Skeletal muscle cell (primary cell): ENCODE measurements at places on chromosomes 11 and 22.

GRCh38 chr22:21876486-21877176 lies 9.2 kb upstream of the MAPK1 start:
- DNase-seq: peak; percentile 31

- DNase-seq: no peak
These were observed 323.3 kb upstream of the PDGFD start for GRCh38 chr11:104487046-104487806.

GRCh38 chr11:47399860-47400767 lies 8.3 kb upstream of the SLC39A13 start:
- no peak for DNase-seq

DNA sequence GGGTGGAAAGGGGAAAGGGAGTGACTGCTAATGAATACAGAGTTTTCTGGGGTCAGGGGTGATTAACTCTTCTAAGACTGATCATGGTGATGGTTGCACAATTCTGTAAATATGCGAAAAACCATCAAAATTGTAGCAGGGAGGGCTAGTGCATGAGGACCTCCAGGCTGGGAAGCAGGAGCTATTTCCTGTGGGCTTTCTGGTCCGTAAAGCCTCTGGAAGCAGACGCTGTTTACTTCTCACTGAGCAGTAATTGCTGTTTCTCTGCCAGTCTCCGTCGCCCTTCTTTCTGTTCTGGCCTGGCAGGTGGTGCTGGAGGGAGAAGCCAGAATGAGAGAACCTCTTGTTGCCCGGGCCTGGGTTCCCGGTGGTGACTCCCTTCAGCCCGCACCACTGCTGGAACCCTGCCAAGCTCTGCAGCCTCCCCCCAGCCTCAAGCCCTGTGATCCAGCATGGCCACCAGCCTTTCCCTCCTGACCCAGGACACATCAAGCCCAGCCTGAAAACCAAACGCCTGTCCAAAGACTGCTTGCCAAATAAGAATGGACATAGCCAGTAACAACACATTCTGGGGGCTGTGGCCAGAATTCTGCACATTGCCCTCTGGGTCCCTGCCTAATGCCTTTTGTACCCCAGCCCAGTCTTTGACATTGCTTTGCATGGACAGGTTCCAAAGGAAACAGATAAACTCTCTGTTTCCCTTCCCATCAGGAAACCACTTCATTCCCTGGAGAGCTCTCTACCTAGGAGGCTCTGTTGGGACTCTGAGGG lies 201.0 kb upstream of the NAV2 start:
- DNase-seq: no peak

GRCh38 chr11:3124821-3125220 lies 40.3 kb downstream of the OSBPL5 start:
- no peak for DNase-seq

- peak; percentile 27 for DNase-seq
These were observed 2.7 kb upstream of the NXPE1 start for GRCh38 chr11:114562166-114562916.

DNA sequence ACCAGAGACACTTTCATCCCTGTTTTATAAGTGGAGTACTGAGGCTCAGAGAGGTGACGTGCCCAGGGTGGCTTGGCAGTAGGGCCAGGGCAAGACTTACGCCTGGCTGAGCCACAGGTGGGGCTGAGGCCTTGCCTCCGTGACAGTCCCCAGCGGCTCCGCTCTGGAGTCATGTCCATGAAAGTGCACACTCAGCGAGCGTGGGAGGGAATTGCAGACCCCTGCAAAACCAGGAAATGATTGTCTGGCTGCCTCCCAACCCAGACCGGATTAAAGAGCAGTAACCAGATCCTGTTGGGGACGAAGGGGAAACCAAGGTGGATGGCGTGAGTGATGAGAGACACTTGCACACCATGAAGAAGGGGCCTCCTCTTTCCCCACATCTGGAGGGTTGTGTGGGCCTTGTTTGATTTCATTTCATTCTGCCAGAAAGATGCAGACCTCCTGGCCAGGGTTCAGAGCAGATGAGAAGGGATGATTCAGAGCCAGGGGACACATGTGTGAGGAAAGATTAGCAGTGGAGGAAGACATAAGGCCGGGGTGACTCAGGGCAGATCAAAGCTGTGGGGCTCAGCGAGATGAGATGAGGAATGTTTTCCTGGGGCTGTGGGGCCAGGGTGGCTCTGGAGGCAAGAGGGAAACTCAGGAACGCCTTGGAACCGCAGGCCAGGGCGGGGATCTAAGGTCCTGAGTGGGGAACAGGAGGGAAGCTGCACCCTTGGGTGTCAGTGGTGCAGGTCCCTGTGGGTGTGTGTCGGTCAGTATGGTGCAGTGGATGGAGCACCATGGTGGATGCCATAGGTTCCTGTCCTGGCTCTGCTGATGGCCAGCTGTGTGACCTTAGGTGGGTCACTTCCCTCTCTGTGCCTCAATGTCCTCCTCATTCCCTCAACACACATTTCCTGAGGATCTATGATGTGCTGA lies 29.9 kb upstream of the LRRC32 start:
- DNase-seq: peak; percentile 87

- no peak for DNase-seq
These were observed 830 bp upstream of the SPDYC start for GRCh38 chr11:65169164-65169641.

- peak; percentile 43 for DNase-seq
These were observed 34.8 kb upstream of the PSMA1 start for GRCh38 chr11:14554959-14555358.

DNA sequence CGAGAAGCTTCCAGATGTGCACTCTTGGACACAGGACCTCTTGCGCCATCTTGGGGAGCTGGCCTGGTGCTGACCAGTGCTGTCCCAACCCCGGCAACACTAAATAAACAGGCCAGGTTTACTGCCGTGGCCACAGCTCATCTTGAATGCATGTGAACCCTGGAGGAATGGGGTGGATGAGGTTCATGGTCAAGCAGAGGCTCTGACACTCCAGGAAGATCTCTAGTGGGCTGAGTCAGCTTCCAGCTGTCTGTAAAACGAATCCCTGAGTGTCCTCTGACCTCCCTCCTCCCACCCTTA lies 51.8 kb downstream of the ALX4 start:
- DNase-seq: no peak

- no peak for DNase-seq
These were observed 23.7 kb downstream of the NCF4 start for GRCh38 chr22:36884349-36885158.

DNA sequence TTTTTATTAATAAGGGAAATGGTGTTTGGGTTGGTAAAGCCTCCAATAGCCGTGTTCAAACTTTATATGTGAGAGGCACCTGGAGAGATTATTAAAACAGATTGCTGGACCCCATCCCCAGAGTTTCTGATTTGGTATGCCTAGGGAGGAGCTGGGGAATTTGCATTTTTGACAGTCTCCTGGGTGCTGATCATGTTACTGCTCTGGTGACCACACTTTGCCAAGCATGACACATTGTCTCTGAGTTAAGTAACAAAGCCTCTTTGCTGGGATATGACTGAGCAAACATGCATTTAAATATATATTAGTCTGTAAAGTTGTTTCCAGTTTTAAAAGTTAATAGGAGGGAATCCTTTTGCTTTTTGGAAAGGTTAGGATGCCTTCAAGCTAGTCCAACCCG lies 140.4 kb downstream of the NAV2 start:
- DNase-seq: no peak

- DNase-seq: no peak
These were observed 105.5 kb downstream of the KCNC1 start for GRCh38 chr11:17840101-17840548.

GRCh38 chr11:10628508-10629236 lies 60.2 kb upstream of the LYVE1 start:
- DNase-seq: no peak

- DNase-seq: no peak
These were observed 28.7 kb upstream of the WT1 start for GRCh38 chr11:32464078-32464477.

DNA sequence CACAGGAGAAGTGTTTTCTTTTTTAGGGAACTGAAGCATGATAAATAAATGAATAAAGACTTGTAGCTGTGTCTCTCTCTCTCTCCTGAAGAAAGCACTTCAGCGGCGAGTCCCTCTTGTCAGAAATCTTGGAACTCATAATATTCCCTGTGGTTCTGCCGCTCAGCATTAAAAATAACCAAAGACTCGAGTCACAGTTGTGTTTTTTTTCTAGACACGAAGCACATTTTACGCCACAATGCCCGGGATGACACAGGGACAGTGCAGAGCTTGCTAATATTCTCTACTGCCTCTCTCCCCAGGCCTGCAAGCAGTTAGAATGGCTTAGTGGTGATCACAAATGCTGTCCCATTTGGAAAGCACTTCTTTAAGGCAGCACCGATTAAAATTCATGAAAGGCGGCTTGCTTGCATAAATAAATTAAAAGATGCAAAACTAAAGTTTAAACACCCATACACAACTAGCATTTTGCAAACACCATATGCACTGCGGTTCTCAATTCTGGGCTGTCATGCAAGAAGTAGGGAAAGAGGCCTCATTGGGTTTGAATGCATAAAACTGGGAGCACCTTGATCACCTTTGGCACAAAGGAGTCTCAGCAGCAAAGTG lies 597.4 kb downstream of the SOX6 start:
- no peak for DNase-seq

GRCh38 chr11:72244361-72245262 lies 636 bp upstream of the PHOX2A start:
- no peak for DNase-seq

DNA sequence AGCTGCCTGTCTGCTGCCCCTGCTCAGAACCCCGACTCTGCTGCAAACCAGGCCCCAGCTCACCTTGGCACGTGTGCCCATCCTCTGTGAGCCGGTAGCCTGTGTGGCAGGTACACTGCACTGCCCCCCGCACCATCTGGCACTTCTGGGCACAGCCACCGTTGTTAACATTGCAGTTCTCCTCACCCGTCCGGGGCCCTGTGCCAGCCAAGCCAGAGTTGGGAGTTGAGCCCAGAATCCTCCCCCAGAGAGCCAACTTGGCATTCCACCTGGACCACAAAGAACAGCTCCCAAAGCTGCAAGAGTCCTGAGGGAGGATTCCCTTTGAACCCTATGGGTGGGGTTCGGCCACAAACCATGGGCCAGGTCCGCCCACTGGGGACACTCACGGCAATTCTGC lies 22.5 kb downstream of the LRP4 start:
- DNase-seq: no peak

GRCh38 chr22:35477911-35478582 lies 62.6 kb upstream of the RASD2 start:
- DNase-seq: peak; percentile 44

GRCh38 chr11:75421902-75422247 lies 11.1 kb downstream of the KLHL35 start:
- DNase-seq: no peak

DNA sequence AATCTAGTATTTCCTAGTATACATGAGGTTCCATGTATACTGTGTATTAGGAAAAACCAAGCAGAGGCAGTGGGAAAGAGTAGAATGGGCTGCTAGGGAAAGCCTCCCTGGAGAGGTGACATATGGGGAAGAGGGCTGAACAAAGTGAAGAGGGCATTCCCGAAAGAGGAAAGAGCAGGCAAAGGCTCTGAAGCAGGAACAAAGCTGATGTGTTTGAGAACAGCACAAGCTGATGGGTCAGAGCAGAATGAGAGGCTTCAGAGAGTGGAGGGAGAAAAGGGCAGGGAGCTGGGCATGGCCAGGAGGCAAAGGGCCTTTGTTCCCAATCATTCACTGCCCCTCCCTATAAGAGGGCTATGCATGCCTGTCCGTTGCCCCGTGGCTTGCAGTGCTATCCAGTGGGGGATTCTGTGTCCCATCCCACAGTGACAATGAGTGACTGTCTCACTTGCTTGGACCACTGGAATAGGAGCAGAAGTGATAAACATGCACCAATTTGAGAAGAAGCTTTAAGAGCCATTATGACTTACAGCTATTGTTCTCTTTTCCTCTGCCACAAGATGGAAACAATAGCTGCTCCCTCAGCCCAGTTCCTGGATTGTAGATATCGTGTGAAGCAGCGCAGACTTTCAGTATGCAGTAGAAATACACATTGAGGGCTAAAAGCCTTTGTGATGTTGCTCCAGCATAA lies 39.6 kb downstream of the GALNT18 start:
- DNase-seq: no peak

GRCh38 chr22:37758694-37759093 lies 49.0 kb upstream of the GCAT start:
- no peak for DNase-seq

DNA sequence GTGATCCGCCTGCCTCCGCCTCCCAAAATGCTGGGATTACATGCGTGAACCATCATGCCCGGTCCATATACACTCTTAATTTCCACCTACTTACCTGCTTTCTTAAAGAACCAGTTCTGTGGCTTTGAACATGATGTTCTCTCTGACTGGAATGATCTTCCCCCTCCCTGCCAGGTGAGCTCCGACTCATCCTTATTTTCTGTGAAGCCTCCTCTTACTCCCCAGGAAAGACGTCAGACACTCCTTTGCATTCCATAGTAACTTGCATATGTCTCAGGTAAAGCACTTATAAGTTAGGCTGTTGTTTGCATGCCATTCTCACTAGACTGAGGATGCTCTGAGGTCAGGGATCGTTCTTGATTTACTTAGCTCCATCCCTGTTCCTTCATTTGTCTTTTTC lies 91.8 kb upstream of the RAB1B start:
- no peak for DNase-seq

DNA sequence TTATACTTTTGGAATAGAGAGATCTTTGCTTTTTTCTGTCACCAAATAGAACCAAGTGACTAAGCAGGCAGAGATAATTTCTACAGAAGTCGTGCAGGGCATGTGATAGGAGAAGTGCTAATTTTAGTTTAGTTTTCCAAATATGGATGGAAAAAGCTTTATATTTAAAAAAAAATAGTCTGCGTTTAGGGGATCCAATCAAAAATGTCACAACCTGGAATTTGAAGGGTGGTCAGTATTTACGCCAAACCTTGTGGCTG lies 165.7 kb downstream of the LDLRAD3 start:
- DNase-seq: no peak

DNA sequence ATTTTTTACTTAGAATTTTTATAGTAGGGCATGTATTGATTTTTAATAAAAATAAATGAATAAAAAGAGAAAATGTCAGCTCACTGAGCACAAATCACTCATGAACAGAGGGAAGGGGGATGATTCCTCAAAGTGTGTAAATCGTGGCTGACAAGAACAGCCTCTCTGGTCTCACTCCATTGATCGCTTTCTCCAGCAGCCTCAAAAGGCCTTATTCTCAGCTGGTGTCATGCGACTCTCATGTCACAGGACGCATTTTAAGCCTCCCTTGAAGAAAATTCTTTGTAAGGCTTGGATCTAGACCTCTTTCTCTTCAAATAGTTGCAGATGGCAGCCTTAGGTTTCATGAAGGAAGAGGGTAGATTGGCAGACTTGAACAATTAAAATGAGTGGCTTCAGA lies 33.9 kb upstream of the SLC5A12 start:
- DNase-seq: no peak

DNA sequence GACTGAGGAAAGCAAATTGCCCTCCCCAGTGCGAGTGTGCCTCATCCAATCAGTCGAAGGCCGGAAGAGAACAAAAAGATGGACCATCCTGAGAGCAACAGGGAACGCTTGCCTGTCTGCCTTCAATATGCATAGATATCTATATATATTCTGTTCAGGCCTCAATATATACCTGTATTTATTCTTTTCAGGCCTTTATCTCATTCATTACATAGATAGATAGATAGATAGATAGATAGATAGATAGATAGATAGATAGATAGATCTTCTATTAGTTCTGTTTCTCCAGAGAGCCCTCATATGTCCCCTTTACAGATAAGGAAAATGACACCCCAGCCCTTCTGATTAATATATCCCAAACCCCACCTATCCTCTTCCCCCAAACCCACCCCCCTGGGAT lies 55.1 kb upstream of the LMO2 start:
- no peak for DNase-seq
